ENCODE measurements at places on chromosomes 3 and 15.

DNA sequence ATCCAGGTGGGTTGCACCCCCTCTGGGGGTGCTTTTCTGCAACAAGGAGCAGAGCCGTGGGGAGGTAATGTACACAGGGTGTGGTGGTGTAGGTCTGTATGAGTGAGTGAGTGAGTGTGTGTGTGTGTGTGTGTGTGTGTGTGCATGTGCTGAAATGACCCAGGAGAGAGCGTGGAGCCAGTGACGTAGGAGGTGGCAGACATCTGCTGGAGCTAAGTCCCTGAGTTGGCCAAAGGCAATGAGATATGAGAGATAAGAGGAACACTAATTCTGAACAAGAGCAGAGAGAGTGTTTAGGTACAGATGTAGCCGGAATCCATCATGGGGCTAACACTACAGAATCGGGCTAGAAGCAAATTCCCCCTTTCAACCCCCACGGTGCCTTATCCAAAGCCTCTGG, 27.6 kb downstream of the BDH1 start:
- no peak for DNase-seq

DNA sequence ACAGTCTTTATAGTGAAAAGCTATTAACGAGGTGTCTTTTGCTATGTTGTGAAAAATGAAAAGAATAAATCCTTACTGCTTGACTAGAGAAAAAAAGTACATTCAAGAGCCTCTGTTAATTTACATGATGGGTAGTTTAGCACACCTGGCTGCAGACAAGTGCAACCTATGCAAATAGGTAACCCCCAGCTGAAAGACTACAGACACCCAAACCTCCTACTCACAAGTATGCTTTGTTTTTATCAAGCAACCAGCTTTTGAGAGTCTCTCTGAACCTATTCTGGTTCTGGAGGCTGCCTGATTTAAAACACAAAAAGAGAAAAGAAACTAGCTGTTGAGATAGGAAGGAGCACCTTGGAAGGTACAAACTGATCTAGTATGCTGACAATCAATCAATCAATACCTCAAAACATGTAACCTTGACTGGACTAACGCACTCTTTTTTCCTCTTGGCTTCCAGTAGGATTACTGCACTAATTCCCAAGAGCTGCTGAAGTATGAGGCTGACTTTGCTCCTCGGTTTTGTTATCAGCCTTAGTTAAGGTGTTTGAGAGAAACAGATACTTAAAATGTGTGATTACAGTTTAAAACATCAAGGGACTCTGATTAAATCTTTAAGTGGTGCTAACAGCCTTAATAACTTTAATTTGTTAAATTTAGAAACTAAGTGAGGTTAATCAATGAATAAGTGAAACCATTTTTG, 63.6 kb downstream of the OSBPL10 start:
- no peak for DNase-seq

DNA sequence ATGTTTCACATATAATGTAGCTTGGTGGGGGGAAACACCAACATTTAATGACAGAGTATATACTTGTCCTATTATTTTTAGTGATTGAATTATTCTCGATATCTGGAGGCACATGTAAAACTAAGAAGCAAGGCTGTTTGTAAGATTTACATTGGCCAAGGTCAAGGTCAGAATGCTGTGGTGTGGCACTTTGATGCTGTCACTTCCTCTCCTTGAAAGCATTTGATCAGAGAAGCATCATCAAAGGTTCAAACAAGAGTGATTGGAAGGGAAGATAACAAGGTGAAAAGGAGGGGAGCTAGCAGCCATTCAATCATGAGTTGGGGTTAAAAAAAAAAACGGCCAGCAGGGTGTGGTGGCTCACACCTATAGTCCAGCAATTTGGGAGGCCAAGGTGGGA, 26.4 kb downstream of the RTF1 start:
- no peak for DNase-seq

DNA sequence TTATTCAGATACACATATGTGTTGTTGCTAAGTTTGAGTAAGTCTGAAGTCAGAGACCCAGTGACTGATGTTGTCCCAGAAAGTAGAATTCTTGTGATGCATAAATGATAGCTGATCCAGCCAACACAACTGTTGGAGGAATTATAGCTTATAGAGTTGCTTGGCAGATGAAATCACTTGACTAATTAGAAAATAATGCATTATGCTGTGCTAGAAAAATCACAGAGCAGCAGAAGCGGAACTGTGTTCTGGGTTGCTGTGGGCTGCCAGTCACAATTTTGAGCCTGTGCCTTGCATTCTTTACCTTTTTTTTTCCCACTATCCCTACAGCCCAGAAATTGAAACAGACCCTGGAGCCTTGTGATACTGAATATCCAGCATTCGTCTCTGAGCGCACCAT, 90.0 kb upstream of the LRTM1 start:
- no peak for DNase-seq

GRCh38 chr3:45776611-45777010, 19.7 kb downstream of the SLC6A20 start:
- no peak for DNase-seq

DNA sequence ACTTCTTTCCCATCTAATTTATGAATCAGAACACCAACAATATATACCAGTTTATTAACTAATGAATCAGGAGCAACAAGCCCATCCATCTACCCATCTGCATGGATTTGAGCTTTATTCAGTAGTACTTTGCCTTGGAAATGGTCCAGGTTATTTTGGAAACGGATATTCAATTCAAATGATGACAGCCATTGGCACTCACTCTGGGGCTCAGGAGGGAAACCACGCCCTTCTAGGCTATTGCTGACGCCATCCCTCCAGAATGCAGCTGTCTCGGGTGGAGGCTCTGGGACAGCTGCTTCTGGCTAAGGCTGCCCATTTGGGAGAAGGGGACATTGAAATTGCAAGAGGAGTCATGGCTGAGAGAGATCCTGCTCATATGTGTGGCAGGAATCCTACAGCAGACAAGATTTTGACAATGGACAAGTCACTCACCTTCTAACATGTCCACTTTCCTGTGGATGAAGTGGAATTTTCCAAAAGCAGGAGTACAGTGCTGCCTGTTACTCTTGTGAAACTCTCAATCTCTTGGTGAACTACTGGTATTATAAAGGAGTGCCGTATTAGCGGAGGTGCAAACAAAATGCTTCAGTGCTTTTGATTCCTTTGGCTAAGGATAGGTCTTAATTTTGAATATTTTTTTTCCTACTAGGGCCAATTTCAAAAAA, 29.3 kb upstream of the TRAK1 start:
- no peak for DNase-seq

DNA sequence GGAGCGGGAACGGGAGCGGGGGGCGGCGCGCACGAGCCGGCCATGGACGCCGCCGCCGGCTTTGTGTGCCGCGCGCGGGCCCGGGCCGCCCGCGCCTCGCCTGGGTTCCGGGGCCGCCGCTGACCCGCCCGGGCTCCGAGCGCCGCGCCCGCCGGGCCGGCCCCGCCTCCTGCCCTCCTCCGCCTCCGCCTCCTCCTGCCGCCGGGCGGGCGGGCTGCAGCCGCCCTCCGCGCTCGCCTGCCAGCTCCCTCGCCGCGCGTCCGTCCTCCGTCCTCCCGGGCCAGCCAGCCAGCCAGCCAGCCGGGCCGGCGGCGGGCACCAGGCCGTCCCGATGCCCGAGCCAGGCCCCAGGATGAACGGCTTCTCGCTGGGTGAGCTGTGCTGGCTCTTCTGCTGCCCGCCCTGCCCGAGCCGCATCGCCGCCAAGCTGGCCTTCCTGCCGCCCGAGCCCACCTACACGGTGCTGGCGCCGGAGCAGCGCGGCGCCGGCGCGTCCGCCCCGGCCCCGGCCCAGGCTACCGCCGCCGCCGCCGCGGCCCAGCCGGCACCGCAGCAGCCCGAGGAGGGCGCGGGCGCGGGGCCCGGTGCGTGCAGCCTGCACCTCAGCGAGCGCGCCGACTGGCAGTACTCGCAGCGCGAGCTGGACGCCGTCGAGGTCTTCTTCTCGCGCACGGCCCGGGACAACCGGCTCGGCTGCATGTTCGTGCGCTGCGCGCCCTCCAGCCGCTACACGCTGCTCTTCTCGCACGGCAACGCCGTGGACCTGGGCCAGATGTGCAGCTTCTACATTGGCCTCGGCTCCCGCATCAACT, at the start of gene ABHD17C:
ABHD17C (plus strand) TSS at position 212 of the 812 bp plus-strand sequence; CDS start at position 332, 120 bp downstream.
- peak; percentile 82 for DNase-seq

- DNase-seq: no peak
Measured at GRCh38 chr3:171044835-171045793, 18.6 kb upstream of the SLC2A2 start.

DNA sequence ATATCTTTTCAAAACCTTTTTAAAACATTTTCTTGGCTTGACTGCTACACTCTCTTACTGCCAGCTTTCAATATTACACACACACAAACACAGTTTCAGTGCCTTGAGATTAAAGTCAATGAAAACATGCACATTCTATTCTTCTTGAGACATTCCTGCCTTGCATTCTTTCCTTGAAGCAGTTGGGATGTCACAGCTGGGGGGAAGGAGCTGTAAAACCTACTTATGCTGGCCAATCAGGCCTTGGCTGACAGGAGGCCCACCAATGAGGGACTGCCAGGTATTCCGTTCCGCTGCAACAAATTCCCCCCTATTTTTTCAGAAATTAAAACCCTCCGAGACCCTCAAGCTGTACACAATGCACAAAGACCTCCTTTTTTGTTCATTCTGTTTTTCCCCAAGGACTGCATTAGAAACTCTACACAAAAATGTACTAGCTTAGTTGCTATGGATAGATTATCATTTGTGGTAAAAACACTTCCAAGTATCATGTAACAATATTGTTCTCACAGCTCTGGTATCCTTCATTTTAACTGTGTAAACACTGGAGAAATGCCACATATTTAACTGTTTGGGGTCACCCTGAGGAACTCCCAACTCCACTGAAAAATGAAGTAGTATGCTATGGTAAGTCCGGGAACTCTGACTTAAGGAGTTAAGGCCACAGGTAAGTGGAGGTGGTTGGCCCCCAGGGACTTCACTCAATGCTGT, 18.5 kb downstream of the FSTL1 start:
- DNase-seq: no peak

DNA sequence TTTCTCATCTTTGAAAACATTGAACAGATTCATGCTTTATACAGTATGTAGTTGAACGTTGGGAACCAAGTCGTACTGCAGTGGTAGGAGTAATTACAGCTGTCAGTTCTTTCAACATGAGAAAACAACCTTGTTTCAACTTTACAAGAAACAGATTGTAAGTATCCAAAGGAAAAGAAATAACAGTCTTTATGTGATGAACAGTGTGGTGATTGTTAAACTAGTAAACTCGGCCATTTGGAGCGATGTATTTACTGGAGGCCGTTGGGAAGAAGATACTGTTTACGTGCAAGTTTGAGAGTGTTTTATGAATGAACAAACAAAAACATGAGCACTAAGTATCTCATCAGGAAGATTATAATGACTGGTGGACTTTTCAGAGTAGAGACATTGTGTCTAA, 48.4 kb downstream of the EPHA3 start:
- peak; percentile 9 for DNase-seq

DNA sequence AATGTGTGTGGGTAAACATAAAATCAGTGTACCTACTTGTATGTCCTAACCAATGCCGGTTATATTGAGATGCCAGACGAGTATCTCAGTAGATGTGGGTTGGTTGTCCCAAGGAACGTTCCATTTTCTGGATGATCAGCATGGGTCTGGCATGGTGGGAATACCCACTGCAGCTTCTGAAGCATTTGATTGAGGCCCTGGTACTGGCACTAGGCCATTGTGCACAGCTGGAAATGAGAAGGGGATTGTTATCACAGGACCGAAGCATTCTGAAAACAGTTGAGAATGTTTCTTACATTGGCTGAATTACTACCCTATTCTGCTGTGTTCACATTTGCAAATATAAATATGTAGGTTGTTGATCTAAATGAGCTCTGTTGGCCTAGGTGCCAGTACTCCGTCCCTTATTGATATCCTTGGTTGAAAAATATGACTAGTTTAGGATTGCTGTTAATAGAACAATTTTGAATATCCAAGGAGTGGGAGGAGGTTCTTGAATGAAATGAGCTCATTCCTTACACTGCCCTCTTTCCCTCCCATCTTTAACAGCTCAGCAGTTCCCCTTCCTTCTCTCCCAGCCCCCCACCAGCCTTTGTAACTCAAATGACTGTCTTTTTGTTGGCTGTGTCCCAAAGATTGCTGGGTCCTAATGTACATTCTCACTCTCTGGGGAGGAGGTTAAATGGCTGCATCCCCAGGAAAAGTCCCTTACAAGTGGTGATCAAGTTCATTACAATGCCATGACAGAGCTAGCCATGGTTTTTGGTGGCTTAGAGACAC, 293.3 kb upstream of the TPM1 start:
- DNase-seq: no peak

DNA sequence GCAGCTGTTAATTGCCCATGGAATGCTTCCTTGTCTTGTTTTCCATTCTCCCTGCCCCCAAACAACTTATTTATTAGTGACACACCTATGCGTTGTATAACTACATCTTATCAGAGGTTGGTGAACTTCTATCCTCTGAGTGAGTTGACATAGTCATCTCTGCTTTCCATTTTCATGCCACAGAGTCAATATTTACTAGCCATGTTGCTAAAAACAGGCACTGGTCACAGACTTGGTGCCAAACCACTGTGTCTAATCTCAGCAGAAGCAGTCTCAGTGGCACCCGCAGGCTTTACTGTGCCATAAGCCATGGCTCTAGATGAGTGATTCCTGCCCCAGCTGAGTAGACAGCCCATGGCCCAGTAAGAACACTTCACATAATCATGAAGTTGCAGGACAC, 26.5 kb downstream of the DAPK2 start:
- no peak for DNase-seq

GRCh38 chr15:78716651-78717050, 75.6 kb upstream of the CHRNB4 start:
- DNase-seq: no peak

DNA sequence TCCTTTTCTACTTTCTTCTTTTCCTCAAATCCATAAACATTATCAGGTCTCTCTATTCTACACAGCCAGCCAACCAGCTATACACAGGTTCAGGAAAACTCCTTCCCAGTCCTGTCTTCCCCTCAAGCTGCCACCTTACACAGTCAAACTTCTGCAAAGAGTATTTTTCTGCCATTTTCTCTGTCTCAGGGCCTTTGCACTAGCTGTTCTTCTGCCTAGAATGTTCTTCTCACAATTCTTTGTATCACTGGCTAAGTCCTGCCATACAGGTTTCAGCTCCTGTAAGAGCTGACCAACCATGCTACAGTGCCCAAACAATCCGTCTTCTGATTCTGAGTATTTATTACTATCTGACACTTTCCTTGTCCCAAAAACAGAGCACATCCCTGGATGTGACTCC, 278.3 kb upstream of the ICE2 start:
- no peak for DNase-seq

Data from right kidney (tissue), 9 donors.